SJCRH30 (cell line): ENCODE measurements at places on chromosomes 2 and 18.

DNA sequence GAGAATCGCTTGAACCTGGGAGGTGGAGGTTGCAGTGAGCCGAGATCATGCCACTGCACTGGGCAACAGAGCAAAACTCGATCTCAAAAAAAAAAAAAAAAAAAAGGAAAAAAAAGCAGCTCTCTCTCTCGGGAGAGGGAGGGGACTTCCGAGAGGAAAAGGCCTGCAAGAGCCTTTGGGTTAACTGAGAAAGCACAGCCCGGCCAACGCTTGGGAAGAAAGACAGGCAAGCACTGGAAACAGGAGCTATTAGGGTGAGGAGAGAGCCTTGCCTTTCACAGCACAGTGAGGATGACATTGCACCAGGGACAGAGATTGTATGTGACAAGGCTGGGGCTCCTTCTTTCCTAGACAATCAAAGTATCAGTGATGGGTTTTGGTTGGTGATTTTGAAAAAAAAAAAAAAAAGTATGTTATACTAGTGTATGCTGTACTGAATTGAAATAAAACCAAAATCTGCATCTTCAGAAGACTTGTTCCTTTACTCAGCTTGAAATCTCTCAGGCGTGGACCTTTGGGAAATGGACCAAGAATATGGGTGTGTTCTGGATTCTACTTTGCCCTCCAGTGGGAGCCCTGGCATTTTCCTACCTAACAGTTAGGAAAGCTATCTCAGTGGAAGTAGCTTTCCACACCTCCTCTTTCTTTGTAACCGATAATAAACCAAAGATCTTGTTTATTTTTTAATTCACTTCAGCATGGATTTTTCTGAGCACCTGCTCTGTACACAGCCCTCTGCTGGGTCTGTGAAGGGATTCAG lies 16.7 kb downstream of the SRSF7 start:
- DNase-seq, result no peak

DNA sequence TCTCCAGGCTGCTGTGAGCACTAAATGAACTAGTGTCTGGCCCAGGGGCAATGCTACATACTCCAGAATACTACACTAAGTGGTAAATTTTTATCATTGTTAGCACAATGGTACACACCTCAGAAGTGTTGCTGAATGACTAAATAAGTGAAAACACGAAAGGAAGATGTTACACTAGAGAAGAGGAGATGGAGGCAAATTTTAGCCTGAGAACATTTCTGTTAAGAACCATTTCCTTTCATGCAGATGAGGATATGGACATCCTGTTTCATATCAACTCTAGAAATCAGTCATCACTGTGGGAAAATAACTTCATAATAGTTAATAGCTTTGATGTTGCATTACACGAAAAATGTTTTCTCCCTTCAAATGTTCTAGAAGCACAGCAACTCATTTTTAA lies 117.6 kb upstream of the STK17B start:
- no peak for DNase-seq

- DNase-seq, result no peak
These were observed 475.6 kb upstream of the ZEB2 start for GRCh38 chr2:144995482-144995881.

- no peak for DNase-seq
These were observed at the start of gene TTR for GRCh38 chr18:31591628-31592027. TSS of gene TTR (plus strand) at chr18:31591877. CDS start at chr18:31591903, 26 bp downstream.

GRCh38 chr2:12399240-12399639 lies 317.5 kb upstream of the TRIB2 start:
- no peak for DNase-seq
